ENCODE measurements at places on chromosomes 1 and 21.

DNA sequence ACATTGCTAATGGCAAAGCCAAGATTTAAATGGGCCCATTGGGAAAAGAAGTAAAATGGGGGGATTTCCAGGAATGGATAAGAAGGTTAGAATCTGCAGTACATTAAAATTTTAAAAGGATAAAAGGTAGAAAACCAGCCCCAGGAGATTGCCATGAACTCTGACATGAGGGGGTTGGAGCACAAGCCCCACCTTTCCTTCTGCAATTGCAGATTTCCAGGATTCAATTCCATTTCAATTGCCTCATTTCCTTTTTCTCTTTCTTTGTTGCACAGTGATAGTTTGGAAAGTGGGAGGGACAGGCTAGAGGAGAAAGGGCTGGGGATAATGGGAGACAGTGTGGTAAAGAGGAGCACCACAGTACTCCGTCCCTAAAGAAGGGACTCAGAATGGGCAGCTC is 238.5 kb upstream of the RAB4A start:
- no peak for DNase-seq

- DNase-seq, result no peak
Measured at GRCh38 chr1:153670257-153670858, 435 bp downstream of the ILF2 start.

- DNase-seq, result no peak
Measured at GRCh38 chr1:223331929-223332328, 32.0 kb downstream of the SUSD4 start.

GRCh38 chr1:225877580-225877979 is 4.6 kb downstream of the TMEM63A start:
- DNase-seq, result no peak

GRCh38 chr1:45769261-45769932 is 18.9 kb upstream of the IPP start:
- DNase-seq, result no peak

GRCh38 chr1:29518183-29518835 is 282.0 kb downstream of the PTPRU start:
- DNase-seq, result no peak

- DNase-seq, result no peak
Measured at GRCh38 chr21:28069450-28069923, 923.2 kb downstream of the LTN1 start.
